ENCODE measurements at places on chromosomes 16 and 17.

- DNase-seq, result no peak
These were observed 9.8 kb downstream of the TMEM208 start for GRCh38 chr16:67236563-67237395.

DNA sequence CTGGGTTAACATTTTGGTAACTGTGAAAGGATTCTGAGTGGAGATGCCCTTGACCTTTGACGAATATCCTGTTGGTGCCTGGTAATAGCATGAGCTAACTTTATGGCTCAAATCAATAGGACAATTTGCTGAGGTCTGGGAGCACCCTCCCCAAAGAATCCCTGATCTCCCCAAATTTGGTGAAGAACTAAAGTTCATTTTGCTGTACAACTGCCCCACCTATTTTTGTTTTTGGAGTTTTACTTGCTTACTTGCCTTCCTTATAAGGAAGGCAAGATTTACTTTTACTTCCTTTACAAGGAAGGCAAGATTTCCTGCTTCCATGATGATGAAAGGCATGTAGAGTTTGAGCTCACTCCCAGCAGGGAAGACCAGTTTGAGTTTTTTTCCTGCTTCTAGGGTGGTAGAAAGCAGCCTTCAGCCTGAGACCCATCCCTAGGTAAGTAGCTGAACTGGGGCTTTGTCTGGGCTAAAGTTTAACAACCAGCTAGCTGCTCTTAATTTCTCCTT, 2.8 kb downstream of the KRTAP4-9 start:
- no peak for DNase-seq

DNA sequence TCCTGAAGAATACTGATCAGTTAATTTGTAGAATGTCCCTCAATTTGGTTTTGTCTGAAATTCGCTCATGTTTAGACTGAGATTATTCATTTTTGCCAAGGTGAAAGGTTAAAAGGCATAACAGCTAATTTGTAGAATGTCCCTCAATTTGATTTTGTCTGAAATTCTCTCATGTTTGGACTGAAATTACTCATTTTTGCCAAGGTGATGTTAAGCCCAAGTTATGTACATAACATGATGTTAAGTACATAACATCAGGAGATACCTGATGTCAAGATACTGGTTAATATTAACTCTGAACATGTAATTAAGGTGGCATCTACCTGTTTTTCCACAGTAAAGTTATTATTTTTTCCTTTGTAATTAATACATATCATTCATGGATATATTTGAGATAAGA, 243.4 kb upstream of the PMFBP1 start:
- DNase-seq, result no peak

- no peak for DNase-seq
These were observed 79.3 kb downstream of the BANP start for GRCh38 chr16:88030498-88030897.

DNA sequence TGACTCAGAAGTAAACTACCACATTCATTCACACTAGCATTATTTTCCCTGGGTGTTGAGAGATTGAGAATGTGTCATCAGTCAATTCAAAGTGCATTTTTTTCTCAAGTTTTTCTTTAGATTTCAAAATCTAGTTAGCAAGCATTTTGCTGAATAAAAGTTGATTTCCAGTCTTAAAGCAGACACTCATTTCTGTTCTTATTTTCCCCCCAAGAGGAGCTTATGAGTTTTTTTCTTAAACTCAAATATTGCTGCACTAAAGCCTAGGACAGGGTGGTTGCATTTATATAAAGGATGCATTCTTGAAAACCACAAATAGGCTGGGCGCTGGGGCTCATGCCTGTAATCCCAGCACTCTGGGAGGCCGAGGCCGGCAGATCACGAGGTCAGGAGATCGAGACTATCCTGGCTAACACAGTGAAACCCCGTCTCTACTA, 15.3 kb downstream of the CDH3 start:
- DNase-seq, result no peak

DNA sequence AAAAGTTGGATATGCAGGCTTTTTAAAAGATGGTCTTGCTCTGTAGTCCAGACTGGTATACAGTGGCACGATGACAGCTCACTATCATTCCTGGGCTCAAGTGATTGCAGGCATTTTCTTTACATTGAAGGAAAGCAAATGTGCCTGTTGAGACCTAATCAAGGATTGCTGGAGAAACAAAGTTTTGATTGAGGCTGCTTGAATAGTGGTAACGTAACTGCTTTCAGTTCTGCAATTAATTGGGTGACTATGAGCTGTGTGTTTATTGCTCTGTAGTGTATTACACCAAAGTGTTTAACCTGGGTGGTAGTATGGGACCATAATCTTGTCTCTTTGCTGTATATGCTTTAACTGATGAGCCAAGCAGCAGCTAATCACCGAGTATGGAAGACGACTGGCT, 2.3 kb downstream of the UBB start:
- DNase-seq, result no peak

- no peak for DNase-seq
These were observed 44.7 kb downstream of the ZFPM1 start for GRCh38 chr16:88497561-88498462.

GRCh38 chr17:47831934-47832327, 461 bp downstream of the LRRC46 start:
- no peak for DNase-seq

Data from NCI-H510A (cell line).